Chondrocyte (in vitro differentiated cells): ENCODE measurements at places on chromosomes 2 and 18.

DNA sequence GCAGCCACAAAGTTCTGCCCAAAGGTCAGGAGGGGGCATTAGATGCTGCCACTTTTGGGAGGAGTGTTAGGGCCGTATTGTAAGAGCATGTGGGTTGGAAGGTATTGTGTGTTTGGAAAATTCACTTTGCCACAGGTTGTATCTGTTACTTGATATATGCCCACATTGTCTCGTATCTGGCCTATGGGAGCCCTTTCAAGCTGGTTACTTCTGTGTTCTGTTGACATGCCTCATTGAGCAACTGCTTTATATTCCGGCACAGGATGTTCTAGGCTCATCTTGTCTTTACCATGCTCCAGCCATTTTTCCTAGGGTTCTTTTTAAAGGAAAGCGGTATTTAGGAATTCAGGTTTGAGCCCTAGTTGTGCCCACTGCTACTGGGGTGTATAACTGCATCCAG is 6.0 kb downstream of the ADNP2 start:
- no peak for DNase-seq

- no peak for DNase-seq
These were observed 50.0 kb upstream of the ITGA4 start for GRCh38 chr2:181407171-181407570.

- DNase-seq, result no peak
These were observed 34.4 kb downstream of the LGALSL start for GRCh38 chr2:64488050-64488974.

- DNase-seq, result no peak
These were observed 142.0 kb upstream of the SPOPL start for GRCh38 chr2:138359532-138359931.
